ENCODE measurements at places on chromosomes 5 and 9.
A peak's percentile ranks its signal among the peaks of the same experiment; 100 is the strongest.

DNA sequence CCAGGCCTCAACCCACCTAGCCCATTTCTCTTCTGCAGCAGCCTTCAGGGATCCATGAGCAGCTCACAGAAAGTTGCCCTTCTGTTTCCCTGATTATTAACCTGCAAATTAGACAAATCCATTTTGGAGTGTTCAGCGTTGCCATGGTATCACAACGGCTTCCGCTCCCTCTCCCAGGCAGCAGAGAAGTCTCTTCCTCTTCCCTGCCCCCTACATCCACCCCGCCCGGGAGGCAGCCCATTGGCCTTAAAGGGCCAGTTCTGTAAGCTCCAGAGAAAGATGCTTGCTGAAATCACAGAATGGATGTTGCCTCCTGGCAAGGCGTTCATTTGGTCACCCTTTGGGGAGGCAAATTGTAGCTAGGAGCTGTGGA, 47.7 kb upstream of the BOD1 start:
- H3K27ac ChIP-seq: no peak overlapping the region
- H3K4me3 ChIP-seq: no peak overlapping the region
- no peaks in the 10 kb centered on the region for H3K4me1 ChIP-seq
- no peaks in the 10 kb centered on the region for H3K27me3 ChIP-seq
- H3K36me3 ChIP-seq: no peaks in the 10 kb centered on the region

DNA sequence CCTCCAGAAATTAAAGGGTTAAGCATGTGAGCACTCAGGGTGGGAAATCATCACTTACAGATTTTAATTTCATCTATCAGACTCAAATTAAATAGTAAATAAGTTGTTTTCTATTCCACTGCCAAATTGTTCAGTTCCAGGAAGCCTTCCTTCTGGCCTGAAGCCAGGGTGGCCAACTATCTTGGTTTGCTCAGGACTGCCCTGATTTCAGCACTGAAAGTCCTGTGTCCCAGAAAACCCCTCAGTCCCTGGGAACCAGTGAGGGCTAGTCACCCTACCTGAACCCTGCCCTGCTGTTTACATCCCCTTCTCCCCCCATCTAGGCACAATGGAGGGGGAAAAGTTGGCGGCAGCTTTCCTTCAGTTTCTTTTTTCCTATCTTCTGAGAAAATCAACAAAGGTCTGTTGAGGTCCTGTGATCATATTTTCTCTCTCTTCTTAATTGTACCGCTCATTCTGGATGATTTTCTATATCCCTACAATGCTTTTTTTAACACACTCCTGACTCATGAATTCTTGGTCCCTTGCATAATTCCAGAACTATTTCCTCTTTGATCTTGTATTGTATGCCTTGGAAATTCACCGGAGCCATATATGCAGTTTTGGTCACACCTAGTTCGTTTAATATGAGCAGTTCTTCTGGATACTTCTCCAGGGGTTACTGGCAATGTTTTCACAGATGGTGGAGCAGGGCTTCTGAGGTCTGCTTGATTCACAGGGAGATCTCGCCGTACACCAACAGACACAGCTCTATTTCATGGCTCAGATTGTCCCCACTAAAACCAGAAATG, 103.8 kb downstream of the MAP1B start:
- DNase-seq: no peak
- H3K4me3 ChIP-seq: no peak overlapping the region
- H3K4me1 ChIP-seq: peaks cover 31% of the 10 kb centered on the region
- H3K36me3 ChIP-seq: peaks cover 16% of the 10 kb centered on the region

GRCh38 chr9:21434202-21435014, 5.8 kb upstream of the IFNA1 start:
- peaks cover 5% of the 10 kb centered on the region for H3K27me3 ChIP-seq
- no peak for DNase-seq
- H3K4me1 ChIP-seq: no peaks in the 10 kb centered on the region
- no peak overlapping the region for H3K27ac ChIP-seq
- no peaks in the 10 kb centered on the region for H3K36me3 ChIP-seq

- H3K27me3 ChIP-seq: no peaks in the 10 kb centered on the region
- DNase-seq: no peak
- no peaks in the 10 kb centered on the region for H3K36me3 ChIP-seq
- no peaks in the 10 kb centered on the region for H3K4me1 ChIP-seq
- H3K4me3 ChIP-seq: no peak overlapping the region
Observed at GRCh38 chr9:38285236-38285635, 107.3 kb upstream of the ALDH1B1 start.

- no peak overlapping the region for H3K4me3 ChIP-seq
- no peaks in the 10 kb centered on the region for H3K36me3 ChIP-seq
- H3K4me1 ChIP-seq: no peaks in the 10 kb centered on the region
- no peaks in the 10 kb centered on the region for H3K27me3 ChIP-seq
Observed at GRCh38 chr9:132231019-132231701, 69.3 kb downstream of the NTNG2 start.

DNA sequence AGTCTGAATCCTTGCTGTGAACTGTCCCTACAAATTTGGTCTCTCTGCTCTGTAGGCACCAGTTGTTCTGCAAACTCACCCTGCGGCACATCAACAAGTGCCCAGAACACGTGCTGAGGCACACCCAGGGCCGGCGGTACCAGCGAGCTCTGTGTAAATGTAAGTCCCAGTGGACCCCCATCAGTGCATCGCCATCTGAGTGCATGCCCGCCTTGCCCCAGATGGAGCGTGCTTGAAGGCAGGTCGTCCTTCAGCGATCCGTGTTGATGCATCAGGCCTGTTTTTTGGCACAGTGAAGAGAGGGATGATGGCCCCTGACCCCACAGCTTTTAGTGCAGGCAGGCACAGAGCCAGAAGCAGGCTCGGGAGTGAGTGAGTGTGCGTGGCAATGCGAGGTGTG, 1.3 kb downstream of the SURF2 start:
- no peaks in the 10 kb centered on the region for H3K27me3 ChIP-seq
- DNase-seq: no peak
- H3K36me3 ChIP-seq: peaks cover 71% of the 10 kb centered on the region
- H3K4me1 ChIP-seq: no peaks in the 10 kb centered on the region
- H3K27ac ChIP-seq: no peak overlapping the region

- H3K4me3 ChIP-seq: no peak overlapping the region
- peaks cover 4% of the 10 kb centered on the region for H3K4me1 ChIP-seq
- no peak overlapping the region for H3K27ac ChIP-seq
- H3K27me3 ChIP-seq: no peaks in the 10 kb centered on the region
- no peak for DNase-seq
- no peaks in the 10 kb centered on the region for H3K36me3 ChIP-seq
Observed at GRCh38 chr9:91374939-91375338, 13.2 kb upstream of the AUH start.

GRCh38 chr5:166399781-166400180, 1891.7 kb upstream of the WWC1 start:
- no peaks in the 10 kb centered on the region for H3K4me1 ChIP-seq
- DNase-seq: no peak

DNA sequence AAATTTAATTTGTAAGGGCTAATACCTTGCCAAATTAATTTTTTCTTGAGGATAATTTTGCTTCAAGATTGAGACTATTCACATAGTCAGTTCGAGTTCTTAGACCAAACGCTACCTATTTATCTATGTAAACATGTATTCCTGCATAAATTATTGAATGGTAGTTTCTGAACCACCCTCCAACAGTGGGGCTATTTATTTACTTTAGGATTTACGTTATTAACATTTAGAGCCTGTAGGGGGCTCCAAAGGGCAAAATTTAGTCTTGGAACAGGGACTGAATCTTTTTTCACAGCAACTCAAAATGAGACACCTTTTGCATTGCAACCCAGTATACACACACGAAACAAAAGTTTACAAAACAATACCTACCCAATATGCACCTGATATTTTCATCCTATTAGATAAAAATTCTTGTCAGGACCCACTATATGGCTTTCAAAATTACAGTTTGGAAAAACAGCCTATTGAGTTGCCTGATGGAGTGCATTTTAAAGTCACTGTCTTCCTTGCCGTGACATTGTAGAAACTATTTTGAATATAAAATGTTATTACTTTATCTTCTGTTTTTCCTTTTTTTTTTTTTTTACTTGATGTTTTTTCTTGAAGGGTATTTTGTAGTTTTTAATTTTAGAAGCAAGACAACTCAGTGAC, 47.1 kb upstream of the POU4F3 start:
- no peak overlapping the region for H3K27ac ChIP-seq
- H3K36me3 ChIP-seq: peaks cover 13% of the 10 kb centered on the region
- DNase-seq: no peak
- peaks cover 9% of the 10 kb centered on the region for H3K4me1 ChIP-seq
- no peak overlapping the region for H3K4me3 ChIP-seq

DNA sequence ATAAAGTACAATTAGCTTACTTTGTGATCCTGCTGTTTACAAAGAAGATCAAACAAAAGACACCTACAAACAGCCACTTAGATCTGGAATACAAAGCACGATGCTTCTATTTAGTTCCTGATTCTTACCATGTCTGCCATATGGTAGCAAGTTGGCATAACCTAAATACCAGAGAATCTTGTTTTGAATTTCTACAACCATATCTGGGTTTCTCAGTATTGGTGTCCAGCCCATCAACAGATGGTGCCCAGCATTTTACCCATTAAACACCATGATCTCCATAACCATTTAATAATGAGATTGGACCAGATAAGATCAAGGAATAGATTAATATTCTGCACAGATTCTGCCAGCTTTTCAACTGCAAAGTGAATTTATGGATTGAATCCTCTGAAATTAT, 29.8 kb downstream of the SLC24A2 start:
- no peaks in the 10 kb centered on the region for H3K4me1 ChIP-seq
- no peak overlapping the region for H3K4me3 ChIP-seq
- H3K27me3 ChIP-seq: no peaks in the 10 kb centered on the region
- no peak for DNase-seq

DNA sequence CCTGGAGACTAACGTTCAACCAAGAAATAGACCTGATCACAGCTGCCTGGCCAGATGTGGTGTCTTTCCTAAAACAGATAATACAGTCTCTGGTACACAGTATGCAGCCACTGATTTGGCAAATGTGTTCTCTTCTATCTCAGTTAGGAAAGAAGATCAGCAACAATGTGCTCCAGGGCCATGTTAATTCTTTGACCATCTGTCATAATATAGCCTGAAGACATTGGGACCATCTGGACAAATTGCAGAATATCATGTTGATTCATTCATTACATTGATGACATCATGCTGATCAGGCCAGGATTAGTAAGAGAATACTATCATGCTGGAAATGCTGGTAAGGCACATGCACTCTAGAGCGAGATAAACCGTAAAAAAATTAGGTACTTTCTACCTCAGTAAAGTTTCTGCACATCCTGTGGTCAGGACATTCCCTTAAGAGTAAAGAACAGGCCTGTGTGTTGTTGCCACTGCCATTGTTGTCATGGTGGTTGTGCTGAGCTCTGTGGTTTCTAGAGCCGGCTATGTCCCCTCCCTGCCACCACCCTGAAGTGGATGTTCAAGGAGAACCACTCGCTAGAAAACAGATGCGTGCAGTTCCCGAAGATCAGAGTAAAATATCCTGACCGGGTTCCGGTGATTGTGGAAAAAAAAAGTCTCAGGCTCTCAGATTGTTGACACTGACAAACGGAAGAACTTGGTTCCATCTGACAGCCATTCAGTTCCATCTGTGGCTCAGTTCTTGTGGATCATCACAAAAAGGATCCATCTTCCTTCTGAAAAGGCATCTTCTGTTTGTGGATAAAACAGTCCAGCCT, 6.4 kb upstream of the JMY start:
- peak overlapping the region; percentile 43 for H3K27ac ChIP-seq
- DNase-seq: no peak
- H3K27me3 ChIP-seq: no peaks in the 10 kb centered on the region
- peaks cover 9% of the 10 kb centered on the region for H3K4me1 ChIP-seq
- no peak overlapping the region for H3K4me3 ChIP-seq

- no peaks in the 10 kb centered on the region for H3K36me3 ChIP-seq
- no peak for DNase-seq
- no peaks in the 10 kb centered on the region for H3K27me3 ChIP-seq
Observed at GRCh38 chr5:124030043-124030491, 518.1 kb downstream of the CSNK1G3 start.

- no peaks in the 10 kb centered on the region for H3K27me3 ChIP-seq
- H3K36me3 ChIP-seq: no peaks in the 10 kb centered on the region
- no peak for DNase-seq
- no peak overlapping the region for H3K4me3 ChIP-seq
Observed at GRCh38 chr9:138101444-138102234, 224.1 kb downstream of the CACNA1B start.

DNA sequence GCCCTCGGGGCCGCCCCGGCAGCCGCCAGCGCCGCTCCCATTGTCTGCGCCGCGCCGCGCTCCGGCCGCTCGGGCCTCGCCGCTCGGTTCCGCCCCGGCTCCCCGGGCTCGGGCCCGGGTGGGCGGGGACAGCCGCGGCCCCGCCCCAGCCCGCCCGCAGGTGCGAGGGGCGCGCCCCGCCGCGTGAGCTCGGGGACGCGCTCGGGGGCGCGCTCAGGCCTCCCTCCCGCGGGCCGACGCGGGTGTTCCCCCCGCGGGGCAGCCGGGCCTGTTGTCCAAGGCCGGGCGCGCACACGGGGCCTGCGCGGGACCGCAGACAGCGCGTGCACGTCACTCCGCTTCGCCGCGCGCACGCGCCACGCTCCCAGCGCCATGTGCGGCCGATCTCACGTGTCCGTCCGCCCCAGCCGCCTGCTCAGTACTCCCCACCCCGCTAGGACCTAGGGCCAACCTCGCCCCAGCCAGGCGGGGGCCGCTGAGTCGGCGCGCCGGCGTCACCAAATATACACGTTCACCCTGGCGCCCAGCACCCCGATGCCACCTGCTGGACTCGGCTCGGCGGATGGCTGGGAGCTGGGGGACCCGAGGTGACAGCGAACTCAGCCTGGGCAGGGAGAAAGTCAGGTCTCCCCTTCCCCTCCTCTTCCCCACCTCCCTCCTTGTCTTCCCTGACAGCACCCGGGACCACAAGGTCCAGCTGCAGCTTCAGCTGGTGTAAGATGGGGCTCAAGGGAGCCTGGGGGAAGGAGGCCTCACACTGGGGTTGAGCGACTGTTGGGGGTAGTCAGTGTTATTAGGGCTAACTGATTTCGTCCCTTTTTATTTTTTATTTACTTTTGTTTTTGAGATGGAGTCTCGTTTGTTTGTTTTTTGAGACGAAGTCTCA, 14.3 kb downstream of the GBGT1 start:
- peak; percentile 83 for DNase-seq
- H3K27me3 ChIP-seq: no peaks in the 10 kb centered on the region
- peaks cover 5% of the 10 kb centered on the region for H3K4me1 ChIP-seq
- H3K27ac ChIP-seq: peak overlapping the region; percentile 74
